ENCODE measurements at places on chromosomes 6 and 20. TPM values are rescaled to one million over a fixed set of nuclear protein-coding genes. Genes with fewer than 3 reads are reported as not detected.

Gene BPI
- not detected for total RNA-seq

Gene LY6G5C
- 2.7 TPM for total RNA-seq

Gene SYCP2L
- total RNA-seq: 0.40 TPM

Gene CRISP2
- not detected for total RNA-seq
